Activated CD8-positive, alpha-beta T cell treated with anti-CD3 and anti-CD28 coated beads for 36 hours (primary cell): ENCODE measurements at places on chromosomes 7 and 10.

DNA sequence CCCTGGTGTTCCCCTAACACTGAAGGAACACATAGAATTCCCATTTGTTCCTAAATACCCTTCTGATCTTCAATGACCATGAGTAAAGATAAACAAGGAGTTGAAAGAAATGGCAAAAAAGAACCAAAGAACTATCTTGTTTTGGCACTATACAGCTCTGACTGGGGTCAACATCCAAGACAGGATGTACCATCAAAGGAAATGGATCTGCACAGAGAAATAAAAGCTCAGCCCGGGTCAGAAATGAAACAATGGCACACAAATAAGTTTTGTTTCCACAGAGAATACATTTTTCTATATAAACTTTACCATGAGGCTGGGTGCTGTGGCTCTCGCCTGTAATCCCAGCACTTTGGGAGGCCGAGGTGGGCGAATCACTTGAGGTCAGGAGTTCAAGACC is 18.0 kb upstream of the USP54 start:
- no peak for DNase-seq

DNA sequence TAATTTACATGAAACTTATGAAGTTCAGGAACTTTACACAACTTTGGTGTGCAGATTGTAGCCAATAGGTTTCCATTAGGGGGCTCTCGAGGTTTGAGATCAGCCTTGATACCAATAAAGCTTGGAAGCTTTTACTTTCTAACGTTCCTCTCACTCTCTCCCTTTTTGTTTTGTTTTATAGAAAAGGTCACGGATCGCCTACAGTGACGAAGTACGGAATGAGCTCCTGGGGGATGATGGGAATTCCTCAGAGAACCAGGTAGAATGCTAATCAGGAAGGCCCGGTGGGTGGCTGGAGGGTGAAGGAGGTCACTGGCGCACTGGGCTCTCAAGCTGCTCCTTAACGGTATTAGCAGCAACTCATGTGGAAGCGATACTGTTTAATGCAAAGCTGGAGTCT is 79.9 kb downstream of the VTI1A start:
- DNase-seq = no peak

DNA sequence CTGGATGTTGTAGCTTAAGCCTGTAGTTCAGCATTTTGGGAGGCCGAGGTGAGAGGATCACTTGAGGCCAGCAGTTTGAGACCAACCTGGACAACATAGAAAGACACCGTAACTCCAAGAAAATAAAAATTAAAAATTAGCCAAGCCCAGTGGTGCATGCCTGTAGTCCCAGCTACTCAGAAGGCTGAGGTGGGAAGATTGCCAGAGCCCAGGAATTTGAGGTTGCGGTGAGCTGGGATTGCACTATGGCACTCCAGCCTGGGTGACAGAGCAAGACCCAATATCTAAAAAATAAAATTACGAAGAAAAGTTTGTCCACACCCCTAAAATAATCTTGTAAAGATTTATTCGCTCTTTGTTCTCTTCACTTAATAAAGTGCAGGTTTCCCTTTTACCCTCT is 951.0 kb downstream of the TYW1 start:
- DNase-seq = no peak

GRCh38 chr7:16739863-16740622 is 13.5 kb upstream of the TSPAN13 start:
- DNase-seq = no peak

- no peak for DNase-seq
Measured at GRCh38 chr7:122412883-122413282, 108.3 kb upstream of the FEZF1 start.

GRCh38 chr10:91077549-91078071 is 142.9 kb upstream of the PCGF5 start:
- no peak for DNase-seq

- DNase-seq = no peak
Measured at GRCh38 chr7:45980973-45981372, 59.9 kb upstream of the IGFBP3 start.

DNA sequence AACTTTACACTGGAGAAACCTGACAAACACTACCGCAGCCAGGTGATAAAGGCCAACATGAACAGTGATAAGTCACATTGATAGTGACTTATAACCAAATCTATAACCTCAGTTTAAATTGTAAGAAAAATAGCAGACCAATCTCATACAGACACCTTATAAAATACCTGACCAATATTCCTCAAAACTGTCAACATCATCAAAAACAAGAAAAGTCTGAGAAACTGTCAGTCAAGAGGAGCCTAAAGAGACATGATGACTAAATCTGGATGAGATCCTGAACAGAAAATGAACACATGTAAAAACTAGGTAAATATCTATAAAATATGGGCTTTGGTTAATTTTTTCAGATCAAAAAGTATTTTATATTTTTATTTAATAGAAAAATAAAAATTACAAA is 233.3 kb downstream of the HPSE2 start:
- no peak for DNase-seq

DNA sequence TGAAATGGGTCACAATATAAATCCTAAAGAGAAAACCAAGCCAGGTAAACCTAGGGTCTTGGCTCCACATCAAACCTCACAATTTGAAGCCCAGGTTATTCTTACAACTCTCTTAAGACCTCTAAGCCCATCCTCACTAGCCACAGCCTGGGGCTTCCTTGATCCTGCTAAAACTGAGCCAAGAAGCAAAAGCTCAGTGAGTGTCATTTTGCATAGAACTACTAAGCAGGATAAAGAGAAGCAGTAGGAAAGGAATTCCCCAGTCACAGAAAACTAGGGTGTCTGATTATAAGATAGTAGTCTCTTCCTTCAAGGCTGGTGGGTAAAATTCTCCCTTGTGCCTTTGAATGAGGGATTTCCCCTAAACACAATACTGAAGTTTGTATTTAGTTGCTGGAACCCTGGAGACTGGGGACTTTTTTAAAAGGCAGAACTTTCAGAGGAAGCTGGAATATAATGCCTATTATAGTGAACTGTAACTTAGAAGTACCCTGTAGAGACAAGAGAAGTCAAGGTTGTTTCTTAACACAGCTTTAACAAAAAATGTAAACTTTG is 196.6 kb upstream of the KIAA1217 start:
- DNase-seq = no peak

DNA sequence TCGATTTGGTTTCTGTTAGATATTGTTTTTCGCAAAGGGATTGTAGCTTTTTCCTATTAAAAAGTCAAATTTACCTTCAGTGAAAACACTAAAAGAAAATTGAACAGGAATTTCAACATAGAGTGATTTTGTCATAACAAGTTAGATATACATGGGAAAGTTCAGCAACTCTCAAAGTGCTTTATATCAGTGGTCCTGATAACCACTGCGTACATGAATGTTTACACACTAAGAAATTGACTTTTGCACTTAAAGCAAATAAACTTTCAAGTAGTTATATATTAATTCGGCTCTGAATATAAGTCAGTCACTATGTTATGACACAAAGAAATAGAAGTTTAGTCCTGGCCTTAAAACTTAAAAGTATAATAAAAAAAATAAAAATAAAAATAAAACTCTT is 101.3 kb upstream of the DKK1 start:
- DNase-seq = no peak

GRCh38 chr7:92848851-92849250 is 12.5 kb upstream of the CDK6 start:
- DNase-seq = no peak

DNA sequence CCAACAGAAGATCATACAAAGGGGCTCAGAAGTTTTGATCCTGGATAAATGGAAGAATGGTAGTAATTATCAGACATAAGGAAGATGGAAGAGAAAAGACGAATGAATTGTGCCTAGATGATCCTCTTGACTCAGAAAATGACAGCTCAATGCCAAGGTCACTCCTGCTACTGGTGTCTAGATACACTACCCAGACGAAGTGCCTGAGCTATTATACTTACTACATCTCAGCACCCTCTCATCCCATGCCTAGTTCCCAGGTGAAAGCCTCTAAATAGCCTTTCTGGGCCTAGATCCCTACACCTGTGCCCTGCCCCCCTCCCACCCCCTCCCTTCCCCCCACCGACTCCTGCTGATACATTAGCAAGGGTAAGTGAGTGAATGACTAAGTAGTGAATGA is 25.5 kb downstream of the PDE1C start:
- no peak for DNase-seq

GRCh38 chr7:50631100-50631499 is 65.9 kb upstream of the DDC start:
- DNase-seq = no peak

DNA sequence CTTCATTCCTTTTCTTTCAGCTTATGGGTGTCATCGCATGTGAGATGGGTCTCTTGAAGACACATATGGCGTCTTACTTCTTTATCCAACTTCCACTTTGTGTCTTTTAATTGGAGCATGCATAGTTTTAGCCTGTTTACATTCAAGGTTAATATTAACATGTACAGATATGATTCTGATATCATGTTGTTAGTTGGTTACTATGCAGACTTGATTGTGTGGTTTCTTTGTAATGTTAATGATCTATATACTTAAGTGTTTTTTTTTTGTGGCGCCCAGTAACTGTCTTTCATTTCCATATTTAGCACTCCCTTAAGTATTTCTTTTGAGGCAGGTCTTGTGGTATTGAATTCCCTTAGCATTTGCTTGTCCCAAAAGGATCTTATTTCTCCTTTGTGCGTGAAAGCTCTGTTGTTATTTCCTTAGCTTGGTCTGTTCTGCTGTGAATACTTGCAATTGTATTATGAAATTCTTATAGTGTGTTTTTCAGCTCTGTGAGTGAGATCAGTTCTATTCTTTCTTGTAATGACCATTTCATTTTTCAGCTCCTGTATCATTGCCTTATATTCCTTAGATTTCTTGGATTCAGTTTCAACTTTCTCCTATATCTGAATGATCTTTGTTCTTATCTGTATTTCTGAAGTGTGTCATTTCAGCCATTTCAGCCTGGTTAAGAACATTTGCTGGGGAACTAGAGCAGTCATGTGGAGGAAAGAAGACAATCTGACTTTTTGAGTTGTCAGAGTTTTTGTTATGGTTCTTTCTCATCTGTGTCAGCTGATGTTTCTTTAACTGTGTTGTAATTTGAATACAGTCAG is 88.4 kb downstream of the ABCA13 start:
- no peak for DNase-seq

DNA sequence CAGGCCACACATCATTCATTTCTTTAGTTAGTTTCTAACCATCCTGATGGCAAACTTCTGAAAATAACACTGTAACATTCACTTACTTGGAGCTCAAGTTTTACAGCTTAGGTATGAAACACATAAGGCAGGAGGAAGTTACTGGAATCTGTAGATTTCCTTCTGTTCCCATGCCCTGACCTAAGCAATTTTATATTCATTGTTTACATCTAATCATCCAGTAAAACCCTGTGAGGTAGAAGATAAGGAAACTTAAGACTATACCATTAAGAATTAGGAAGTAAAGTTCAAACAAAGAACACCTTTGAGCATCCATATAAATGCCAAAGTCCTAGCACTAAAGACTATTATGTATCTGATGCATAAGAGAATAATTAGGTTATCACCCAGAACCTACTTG is 19.5 kb downstream of the RALA start:
- DNase-seq = no peak

- DNase-seq = peak; percentile 66
Measured at GRCh38 chr10:70232155-70232858, 922 bp downstream of the PPA1 start.

DNA sequence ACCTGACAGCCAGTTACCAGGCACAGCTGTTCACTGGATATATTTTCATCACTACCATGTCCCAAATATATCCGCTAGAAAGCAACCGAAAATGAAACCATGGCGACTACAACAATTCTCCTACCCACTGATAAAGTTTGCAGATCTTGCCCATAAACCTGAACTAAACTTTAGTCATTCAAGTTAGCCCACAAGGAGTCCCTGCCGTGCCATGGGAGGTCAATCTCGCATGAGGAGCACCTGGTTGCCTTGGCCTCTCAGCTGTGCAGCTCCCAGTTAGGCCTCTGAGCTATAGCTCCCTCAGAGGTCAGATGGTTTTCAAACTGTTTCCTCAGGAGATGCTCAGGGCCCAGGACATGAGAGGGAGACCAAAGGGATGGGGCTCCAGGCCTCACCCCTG is 211.1 kb upstream of the RNF32 start:
- DNase-seq = no peak

- DNase-seq = no peak
Measured at GRCh38 chr7:13604178-13604577, 385.3 kb downstream of the ETV1 start.

- DNase-seq = peak; percentile 62
Measured at GRCh38 chr10:8404721-8405120, 350.2 kb downstream of the GATA3 start.

DNA sequence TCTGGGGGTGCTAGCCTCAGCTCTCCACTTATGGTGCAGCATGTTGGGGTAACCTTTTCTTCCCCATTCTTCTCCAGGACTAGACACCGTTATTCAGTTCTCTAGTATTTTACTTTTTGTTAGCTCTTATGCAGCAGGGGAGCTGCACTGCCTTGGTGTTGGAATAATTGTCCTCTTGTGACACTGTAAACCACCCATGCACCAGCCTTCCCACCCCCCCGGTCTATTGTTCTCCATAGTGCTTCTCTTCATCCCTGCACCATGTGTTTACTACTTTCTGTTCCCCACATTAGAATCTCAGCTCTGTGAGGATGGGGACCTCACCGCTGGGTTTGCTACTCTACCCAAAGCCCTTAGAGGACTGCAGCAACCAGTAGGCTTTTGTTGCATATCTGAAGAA is 230.7 kb downstream of the RPS24 start:
- DNase-seq = no peak

GRCh38 chr7:158166386-158167340 is 421.0 kb downstream of the PTPRN2 start:
- DNase-seq = no peak

DNA sequence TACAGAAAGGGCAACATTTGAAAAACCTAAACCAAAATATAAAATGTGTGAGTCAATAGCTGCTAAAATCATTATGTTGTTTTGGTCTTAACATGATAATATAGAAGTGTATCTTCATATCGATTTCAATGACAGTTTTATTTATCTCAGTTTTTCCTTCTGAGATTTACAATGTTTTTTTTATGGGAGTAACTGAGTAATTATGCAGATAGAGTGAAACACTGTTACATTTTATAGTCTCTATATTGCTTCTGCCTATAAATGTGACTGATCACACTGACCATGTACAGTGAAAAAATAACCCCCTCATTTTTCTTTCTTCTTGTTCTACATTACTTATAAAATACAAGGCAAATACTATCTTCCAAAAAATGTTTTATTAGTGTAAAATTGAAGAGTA is 81.6 kb downstream of the ETV1 start:
- no peak for DNase-seq
